ENCODE measurements at places on chromosomes 5 and 9. TPM values are rescaled to one million over a fixed set of nuclear protein-coding genes. Genes with fewer than 3 reads are reported as not detected.
A peak's percentile ranks its signal among the peaks of the same experiment; 100 is the strongest.

DNA sequence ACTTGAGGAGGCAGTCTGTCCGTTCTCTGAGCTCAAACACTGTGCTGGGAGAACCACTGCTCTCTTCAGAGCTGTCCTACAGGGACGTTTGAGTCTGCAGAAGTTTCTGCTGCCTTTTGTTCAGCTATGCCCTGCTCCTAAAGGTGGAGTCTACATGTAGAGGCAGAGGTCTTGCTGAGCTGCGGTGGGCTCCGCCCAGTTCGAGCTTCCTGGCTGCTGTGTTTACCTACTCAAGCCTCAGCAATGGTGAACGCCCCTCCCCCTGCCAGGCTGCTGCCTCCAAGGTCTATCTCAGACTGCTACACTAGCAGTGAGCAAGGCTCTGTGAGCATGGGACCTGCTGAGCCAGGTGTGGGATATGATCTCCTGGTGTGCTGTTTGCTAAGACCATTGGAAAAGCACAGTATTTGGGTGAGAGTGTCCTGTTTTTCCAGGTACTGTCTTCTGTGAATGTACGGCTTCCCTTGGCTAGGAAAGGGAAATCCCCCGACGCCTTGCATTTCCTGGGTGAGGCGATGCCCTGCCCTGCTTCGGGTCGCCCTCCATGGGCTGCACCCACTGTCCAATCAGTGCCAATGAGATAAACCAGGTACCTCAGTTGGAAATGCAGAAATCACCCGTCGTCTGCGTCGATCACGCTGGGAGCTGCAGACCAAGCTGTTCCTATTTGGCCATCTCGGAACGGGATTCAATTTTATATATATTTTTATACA, 58.5 kb downstream of the CNTRL start:
- H3K4me1 ChIP-seq: no peaks in the 10 kb centered on the region
- DNase-seq: peak; percentile 75

DNA sequence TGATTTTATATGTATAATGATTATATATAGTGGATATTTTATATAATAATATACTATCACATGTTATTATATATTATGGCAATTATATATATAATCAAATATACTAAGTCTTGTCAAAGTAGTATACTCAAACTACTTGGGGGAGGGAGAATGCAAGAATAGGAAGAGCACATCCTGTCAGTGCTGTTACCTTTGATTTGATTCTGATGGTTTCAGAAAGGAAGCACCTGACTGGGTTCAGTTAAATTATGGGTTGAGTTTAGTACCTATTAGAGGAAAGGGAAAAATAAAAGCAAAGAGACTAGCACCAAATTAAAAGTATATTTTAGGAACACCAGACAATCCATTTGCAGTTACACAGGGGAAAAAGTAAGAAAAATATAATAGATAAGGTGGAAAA, 107.6 kb downstream of the GRIA1 start:
- H3K4me3 ChIP-seq: no peak overlapping the region
- H3K27ac ChIP-seq: no peak overlapping the region
- no peaks in the 10 kb centered on the region for H3K36me3 ChIP-seq
- no peak for DNase-seq
- H3K27me3 ChIP-seq: no peaks in the 10 kb centered on the region
- H3K4me1 ChIP-seq: no peaks in the 10 kb centered on the region

- no peak overlapping the region for H3K4me3 ChIP-seq
- H3K4me1 ChIP-seq: peaks cover 4% of the 10 kb centered on the region
- no peaks in the 10 kb centered on the region for H3K27me3 ChIP-seq
- no peak for DNase-seq
Measured at GRCh38 chr5:82754759-82755158, 322.4 kb downstream of the TMEM167A start.

GRCh38 chr9:23582836-23583235, 243.2 kb downstream of the ELAVL2 start:
- no peaks in the 10 kb centered on the region for H3K27me3 ChIP-seq
- no peak for DNase-seq
- H3K4me1 ChIP-seq: no peaks in the 10 kb centered on the region
- no peak overlapping the region for H3K4me3 ChIP-seq
- H3K36me3 ChIP-seq: no peaks in the 10 kb centered on the region

GRCh38 chr5:150553402-150553801, 45.5 kb downstream of the NDST1 start:
- H3K27me3 ChIP-seq: no peaks in the 10 kb centered on the region
- H3K4me1 ChIP-seq: no peaks in the 10 kb centered on the region
- no peak overlapping the region for H3K4me3 ChIP-seq
- H3K27ac ChIP-seq: no peak overlapping the region
- H3K36me3 ChIP-seq: peaks cover 83% of the 10 kb centered on the region

DNA sequence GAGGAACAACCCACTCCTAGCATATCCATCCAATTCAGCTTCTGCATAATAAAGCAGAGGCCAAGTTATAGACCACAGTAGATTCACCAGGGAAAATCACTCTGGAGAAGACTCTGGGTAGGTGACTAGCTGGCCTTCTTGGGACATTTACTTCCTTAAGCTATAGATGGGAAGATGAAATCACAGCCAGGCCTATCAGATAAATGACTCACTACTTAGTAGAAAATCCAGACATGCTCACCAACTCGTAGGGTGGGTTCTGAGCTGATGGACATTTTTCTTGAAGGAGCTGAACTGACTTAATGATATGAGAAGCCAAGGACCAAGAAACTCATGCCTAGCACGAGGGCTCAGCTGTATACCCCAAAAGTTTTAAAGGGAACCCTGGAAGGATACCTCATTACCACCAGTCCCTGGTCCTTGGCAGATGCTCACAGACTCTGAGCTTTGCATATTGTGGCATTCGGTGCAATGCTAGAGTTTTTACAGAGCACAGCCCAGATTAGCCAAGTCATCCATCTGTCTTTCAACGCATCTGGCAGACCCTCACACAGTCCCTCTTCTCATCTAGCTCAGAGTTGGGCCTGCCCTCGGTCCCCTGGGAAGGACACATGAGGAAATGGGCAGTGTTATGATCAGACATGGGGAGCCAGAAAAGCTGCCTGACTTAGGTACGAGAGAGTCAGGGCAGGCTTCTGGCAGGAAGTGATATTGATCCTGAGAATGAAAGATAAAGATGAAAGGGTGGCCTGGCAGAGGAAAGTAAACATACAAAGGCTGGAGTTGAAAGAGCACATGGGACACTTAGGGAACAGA, 15.0 kb downstream of the ACSL6 start:
- H3K4me1 ChIP-seq: peaks cover 4% of the 10 kb centered on the region
- no peak overlapping the region for H3K4me3 ChIP-seq
- H3K27me3 ChIP-seq: no peaks in the 10 kb centered on the region
- no peak for DNase-seq
- H3K27ac ChIP-seq: no peak overlapping the region
- H3K36me3 ChIP-seq: no peaks in the 10 kb centered on the region

GRCh38 chr9:89991204-89991790, 386.5 kb downstream of the GADD45G start:
- H3K27ac ChIP-seq: peak overlapping the region; percentile 52
- H3K27me3 ChIP-seq: no peaks in the 10 kb centered on the region
- peaks cover 32% of the 10 kb centered on the region for H3K4me1 ChIP-seq

GRCh38 chr9:91273853-91274552, 87.7 kb downstream of the AUH start:
- no peak overlapping the region for H3K27ac ChIP-seq
- no peaks in the 10 kb centered on the region for H3K4me1 ChIP-seq
- no peak for DNase-seq
- no peak overlapping the region for H3K4me3 ChIP-seq
- no peaks in the 10 kb centered on the region for H3K27me3 ChIP-seq

DNA sequence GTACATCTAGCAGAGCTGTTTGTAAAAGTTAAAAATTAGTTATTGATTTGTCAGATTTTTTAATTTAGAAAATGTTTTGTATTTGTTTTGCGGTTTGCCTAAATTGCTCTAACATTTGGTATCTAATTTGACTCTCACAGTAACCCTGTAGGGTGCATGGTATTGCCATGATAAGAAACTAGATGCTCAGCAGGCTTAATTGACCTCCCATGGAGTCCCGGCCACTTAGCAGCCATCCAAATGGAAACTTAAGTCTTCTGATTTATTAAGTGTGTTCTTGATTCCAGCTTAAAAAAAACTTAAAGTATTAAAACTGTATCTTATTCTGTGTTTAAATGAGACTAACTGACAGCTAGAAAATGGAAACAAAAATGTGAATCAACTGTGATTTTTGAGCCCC, 54.5 kb downstream of the CAST start:
- no peak for DNase-seq
- H3K36me3 ChIP-seq: no peaks in the 10 kb centered on the region
- H3K4me3 ChIP-seq: no peak overlapping the region
- H3K4me1 ChIP-seq: peaks cover 93% of the 10 kb centered on the region

DNA sequence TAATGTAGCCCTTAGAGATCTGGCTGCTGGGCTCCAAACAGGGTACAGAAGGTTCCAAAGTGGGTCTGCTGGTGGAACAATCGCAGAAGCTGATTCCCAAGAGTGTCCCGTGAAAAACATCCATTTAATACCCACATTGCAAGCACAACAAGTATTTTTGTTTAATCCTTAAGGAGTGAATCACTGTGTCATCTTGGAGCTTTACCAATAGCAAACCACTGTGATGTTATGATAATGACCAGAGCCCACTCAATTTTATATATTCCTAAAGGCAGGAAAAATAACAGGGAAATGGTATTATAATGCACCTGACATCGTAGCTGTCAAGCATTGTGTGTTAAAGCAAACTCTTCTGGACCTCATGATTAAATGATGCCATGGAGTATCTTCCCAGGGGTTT, 291.9 kb downstream of the FBXL7 start:
- H3K4me1 ChIP-seq: peaks cover 8% of the 10 kb centered on the region
- no peaks in the 10 kb centered on the region for H3K27me3 ChIP-seq
- no peak overlapping the region for H3K27ac ChIP-seq
- no peaks in the 10 kb centered on the region for H3K36me3 ChIP-seq
- no peak for DNase-seq

- no peak overlapping the region for H3K27ac ChIP-seq
- no peaks in the 10 kb centered on the region for H3K27me3 ChIP-seq
- no peak overlapping the region for H3K4me3 ChIP-seq
Measured at GRCh38 chr9:91732187-91733005, 217.6 kb downstream of the ROR2 start.

GRCh38 chr5:89930591-89931392, 478.8 kb downstream of the CETN3 start:
- no peak overlapping the region for H3K4me3 ChIP-seq
- no peak for DNase-seq
- no peaks in the 10 kb centered on the region for H3K36me3 ChIP-seq
- no peaks in the 10 kb centered on the region for H3K27me3 ChIP-seq
- H3K27ac ChIP-seq: no peak overlapping the region
- no peaks in the 10 kb centered on the region for H3K4me1 ChIP-seq

DNA sequence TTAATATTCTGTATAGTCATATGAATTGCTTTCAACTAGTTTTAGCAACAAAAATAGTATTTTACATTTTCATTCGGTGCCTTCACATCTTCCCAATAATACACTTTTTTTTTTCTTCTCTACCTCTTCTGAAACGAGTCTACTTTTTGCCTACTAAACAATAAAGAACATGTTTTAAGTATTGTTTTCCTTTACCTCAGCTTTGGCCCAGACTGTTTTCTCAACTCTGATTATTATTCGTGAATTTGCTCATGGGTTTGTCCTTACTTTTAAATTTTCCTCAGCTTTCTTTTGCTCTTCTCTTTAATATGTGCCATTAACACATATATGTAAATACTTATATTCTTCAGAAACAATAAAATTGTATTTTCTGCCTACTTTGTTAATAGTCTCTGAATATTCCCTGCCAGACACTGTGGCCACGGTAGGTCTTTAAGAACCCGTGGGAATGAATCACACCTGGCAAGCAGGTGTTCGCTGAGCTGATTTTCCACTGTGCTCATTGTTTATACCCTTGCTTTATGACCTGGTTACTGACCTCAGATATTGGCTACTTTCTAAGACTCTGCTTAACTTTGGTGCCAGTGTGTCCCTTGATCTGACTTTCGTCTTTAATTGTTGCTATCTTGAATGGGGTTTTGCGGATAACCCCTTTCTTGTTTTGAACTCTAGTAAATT, 49.1 kb downstream of the FAM170A start:
- no peaks in the 10 kb centered on the region for H3K27me3 ChIP-seq
- DNase-seq: peak; percentile 54

GRCh38 chr9:119365291-119366027, 3.8 kb downstream of the BRINP1 start:
- peak; percentile 59 for DNase-seq
- no peaks in the 10 kb centered on the region for H3K36me3 ChIP-seq
- H3K4me1 ChIP-seq: peaks cover 17% of the 10 kb centered on the region

DNA sequence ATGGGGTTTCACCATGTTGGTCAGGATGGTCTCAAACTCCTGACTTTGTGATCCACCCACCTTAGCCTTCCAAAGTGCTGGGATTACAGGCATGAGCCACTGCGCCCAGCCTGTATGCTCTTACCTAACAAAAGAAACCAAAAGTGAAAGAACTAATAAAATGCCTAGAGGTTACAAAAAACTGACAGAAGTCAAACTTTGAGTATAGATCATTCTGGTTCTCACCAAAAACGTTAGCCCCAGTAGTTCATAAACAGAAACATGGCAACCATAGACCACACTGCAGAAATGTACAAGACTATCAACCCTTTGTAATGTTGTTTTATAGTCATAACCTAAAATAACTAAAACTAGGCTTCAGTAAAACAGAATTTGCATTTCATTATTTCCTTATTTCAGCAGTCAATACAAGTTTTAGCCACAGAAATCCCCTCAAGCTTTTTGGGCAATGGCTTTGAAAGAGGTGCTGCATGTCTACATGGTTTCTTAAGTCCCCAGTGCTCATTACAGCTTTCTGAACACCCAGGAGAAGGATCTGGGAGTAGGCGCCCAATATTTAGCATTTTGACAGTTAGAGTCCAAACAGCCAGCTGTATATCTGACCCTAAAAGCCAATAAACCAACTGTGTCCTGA, 72.5 kb downstream of the EPB41L4A start:
- no peak overlapping the region for H3K4me3 ChIP-seq
- H3K27ac ChIP-seq: no peak overlapping the region
- no peaks in the 10 kb centered on the region for H3K27me3 ChIP-seq
- no peaks in the 10 kb centered on the region for H3K36me3 ChIP-seq
- no peaks in the 10 kb centered on the region for H3K4me1 ChIP-seq

DNA sequence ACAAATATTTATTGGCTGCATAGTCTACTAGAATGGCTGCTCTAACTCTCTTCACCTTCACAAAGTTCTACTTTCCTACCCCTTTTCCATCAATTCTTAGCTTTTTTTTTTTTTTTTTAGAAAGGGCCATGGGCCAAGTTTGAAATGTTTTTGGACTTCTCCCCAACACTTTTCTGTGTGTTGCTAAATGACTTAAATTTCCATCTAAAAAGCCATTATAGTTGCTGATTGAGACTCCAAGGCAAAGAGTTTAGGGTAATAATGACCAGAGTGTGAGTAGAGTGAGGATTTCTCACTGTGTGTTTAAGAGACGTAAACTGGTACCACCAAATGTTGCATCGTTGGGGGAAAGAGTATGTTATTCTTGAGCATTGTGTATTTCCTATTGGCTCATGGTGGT, 24.4 kb downstream of the TNC start:
- no peaks in the 10 kb centered on the region for H3K4me1 ChIP-seq
- H3K36me3 ChIP-seq: no peaks in the 10 kb centered on the region
- DNase-seq: no peak
- H3K4me3 ChIP-seq: no peak overlapping the region

The LCN12 gene
- total RNA-seq: 2.2 TPM

The GALNT12 gene
- 126 TPM for total RNA-seq

The ANKRD34B gene
- not detected for total RNA-seq

The ORM2 gene
- 1.2 TPM for total RNA-seq

The TEK gene
- 2.9 TPM for total RNA-seq

The SLC28A3 gene
- not detected for total RNA-seq

The BASP1 gene
- total RNA-seq: 16.9 TPM

The OR2V1 gene
- total RNA-seq: not detected

The RANBP17 gene
- total RNA-seq: 25.7 TPM

The PARP8 gene
- 54.2 TPM for total RNA-seq

The CNTFR gene
- 15.8 TPM for total RNA-seq

All from stomach (tissue), 19 donors.